ENCODE measurements at places on chromosomes 11 and 22.

DNA sequence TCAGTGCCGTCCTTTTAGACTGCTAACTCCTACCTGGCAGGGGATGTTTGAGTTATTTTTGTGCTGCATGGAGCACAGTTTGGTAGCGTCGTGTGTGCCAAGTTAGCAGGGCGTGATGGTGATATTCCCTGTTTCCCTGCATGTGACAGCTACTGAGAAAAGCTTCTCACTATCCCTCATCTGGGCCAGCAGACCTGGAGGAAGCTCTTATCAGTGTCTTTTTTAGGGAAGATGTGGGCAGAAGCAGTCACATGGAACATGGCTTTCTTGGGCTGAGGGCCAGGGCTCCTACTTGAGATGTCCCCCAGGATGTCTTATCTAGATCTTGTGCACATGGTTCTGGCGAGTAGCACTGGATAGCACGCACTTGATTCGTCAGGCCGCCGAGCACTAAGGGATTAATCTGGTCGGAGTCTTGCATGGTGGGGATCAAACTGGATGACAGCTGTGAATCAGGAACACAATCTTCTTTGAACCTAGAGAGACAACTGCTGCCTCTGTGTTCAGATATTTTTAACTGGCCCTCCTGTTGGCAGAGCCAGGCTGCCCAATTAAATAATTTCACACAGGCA is 33.8 kb downstream of the TECTA start:
- no peak for DNase-seq

DNA sequence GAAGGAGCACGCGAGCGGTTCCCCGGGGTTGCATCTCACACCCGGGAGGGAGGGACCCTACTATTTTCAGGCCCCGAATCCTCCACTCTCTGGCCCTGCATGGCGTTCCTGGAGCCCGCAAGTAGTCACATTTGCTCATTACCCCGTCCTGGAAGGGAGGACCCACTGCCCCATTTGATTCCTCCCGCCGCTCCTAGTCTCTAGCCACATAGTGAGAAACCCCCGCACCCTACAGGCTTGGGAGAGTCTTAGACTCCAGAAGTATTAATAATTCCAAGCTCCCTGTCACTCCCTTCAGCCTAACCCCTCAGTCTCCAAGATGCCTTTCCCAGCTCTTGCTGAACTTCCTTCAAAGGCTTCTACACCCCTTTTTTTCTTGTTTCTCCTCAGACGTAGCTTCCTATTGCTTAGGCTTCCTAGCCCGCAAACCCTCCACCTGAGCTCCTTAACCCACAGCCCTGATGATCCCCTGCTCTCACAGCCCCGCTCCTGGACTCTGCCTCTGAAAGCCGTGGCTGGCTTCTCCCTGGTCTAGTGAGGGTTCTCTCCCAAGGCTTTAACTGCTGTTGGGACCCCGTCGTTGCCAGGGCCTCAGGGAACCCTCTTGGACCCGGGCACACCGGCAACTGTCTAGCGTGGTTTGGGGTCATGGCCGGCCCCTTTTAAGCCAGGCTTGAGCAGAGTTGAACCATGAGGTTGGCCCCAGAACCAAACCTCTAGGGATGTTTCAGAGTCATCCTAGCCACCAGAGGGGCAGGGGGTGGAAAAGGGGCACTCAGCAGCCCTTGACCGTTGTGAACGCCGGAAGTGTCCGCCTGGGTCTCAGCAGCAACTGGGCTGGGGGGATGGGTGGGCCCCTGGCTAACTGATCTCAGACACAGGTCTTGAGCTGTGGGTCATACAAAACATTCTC is 862 bp downstream of the GGA1 start:
- no peak for DNase-seq

GRCh38 chr11:80107415-80107814 is 666.6 kb upstream of the TENM4 start:
- DNase-seq, result no peak

- DNase-seq, result no peak
These were observed at the start of gene CYB5R2 for GRCh38 chr11:7672960-7673723. TSS of gene CYB5R2 (minus strand) at chr11:7673500. CDS start at chr11:7672825, 675 bp downstream.

DNA sequence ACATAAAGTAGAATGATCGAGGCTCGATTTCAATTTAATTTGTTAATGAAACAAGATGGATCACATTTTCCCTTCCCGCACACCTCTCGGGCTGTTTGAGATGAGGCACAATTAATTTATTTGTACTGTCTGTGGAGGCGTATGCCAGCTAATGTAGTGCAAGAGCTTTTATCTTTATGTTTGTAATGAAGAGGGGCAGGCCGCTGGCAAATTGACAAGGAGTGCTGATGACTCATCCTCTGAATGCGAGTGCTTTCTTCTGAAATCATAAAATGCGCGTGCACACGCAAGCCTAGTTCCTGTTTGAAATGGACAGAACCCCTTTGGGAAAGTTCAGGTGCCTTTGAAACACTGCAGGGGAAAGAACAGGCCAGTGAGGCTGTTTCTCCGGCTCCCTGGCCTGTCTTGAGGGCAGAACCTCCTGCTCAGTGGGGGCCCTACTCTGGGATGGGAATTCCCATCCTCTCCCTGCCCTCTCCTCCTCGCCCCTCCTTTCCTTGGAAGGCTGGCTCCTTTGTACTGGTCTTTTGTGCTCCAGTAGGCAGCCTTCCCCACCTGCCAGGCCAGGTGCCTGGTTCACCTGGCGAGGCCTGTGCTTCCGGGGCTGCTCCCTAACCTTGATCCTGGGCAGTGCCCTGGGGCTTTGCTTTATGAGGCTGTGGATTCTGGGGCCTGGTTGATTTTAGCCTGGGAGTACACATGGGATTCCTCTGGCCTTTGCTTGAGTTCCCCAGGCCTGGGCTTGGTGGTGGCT is 50.3 kb downstream of the TEAD1 start:
- no peak for DNase-seq

- no peak for DNase-seq
These were observed 59.2 kb downstream of the MYO7A start for GRCh38 chr11:77187111-77187750.

- DNase-seq, result no peak
These were observed 14.6 kb downstream of the FAM118A start for GRCh38 chr22:45324311-45324711.

- DNase-seq, result no peak
These were observed 200.6 kb downstream of the CEP164 start for GRCh38 chr11:117528097-117528721.

DNA sequence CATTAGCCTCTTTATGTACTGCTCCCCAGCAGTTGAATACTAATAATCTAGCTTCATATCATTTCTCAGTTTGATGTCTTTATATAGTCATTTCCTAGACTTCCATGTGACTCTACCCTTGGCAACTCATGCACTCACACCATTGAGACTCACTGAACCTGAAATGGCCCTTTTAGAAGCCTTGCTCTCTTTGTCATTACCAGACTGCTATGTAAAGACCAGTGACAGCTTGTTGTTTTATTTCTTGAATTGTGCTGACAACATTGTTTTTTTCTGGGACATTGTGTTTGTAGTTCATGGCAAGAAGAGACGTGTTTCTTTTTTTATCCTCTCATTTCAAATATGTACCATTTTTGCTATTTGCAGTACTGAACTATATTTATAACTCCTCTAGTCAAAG is 256.5 kb downstream of the CNTN5 start:
- no peak for DNase-seq

GRCh38 chr11:67262731-67263675 is 3.3 kb upstream of the GRK2 start:
- DNase-seq, result no peak

- no peak for DNase-seq
These were observed 1151.2 kb upstream of the CCDC90B start for GRCh38 chr11:84437071-84437980.

GRCh38 chr11:110472858-110473257 is 43.1 kb downstream of the FDX1 start:
- DNase-seq, result no peak

GRCh38 chr11:65743681-65744025 is 23.1 kb upstream of the RNASEH2C start:
- no peak for DNase-seq

- no peak for DNase-seq
These were observed 9.0 kb upstream of the ME3 start for GRCh38 chr11:86681483-86681756.

DNA sequence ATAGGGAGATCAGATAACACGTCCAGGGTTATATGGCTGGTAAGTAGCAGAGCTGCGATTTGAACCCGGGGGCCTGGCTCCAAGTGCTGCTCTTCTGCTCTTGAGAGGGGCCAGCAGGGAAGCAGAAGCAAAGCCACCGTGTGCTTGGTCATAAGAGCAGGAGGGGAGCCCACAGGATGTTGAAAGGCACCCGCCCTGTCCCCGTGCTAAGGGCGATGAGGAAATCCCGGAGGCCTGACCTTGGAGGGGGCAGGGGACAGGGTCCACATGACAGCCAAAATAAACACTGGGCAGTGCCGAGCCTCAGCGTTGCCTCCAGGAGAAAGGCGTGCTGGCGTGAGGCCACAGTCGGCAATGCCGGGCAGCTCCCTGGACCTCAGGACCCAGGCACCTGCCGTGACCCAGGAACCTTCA is 28.8 kb downstream of the TOM1 start:
- DNase-seq, result no peak

DNA sequence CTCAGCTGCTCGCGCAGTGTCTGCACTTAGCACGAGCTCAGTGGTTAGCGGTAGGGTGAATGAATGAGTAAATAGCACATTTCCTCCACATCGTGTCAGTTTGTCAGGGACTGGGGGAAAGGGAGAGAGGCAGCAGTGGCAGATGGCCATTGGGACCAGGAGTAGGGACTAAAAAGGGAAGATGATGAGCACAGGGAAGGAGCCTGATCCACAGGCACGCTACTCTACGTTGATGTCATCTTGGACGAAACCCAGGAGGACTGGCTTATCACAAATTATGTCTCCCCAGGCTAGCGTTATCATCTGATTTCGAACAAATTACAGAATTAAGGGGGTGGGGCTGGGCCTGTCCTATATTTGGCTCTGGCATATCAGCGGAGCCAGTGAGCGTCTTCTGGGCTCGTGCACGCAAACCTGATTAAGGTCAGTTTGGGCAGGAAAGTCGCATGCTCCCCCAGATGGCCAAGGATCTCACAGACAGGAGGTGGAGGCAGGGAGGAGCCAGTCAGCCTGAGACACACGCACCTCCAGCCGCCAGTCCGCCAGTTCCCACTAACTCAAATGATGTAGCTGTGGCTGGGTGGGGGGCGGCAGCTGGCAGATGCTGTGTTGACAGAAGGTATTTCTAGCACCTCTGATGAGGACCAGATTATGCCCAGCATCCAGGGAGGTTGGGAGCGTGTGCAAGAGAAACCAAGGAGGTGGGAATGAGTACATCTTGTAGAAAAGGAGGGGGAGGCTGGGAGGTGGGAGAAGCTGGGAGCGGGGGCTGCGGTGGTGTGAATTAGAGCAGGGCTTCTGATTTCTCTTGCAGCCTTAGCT is 97.4 kb upstream of the PRDM11 start:
- no peak for DNase-seq

DNA sequence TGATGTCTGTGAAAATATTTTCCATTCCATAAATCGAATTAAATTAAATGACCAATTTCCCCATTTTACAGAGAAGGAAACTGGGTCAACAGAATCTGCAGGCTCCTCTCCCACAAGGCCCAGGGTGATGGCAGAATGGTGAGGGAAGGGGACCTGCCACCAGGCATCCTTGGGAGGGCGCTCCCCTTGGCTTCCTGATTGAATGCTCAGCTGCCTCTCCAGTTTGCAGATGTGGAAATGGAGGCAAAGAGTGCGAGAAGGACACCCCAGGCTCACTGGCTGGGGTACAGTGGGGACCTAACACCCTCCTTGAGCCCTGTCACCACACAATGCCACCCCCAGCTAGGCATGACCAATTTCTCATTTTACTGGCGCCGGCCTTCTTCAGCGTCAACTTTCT is 28.5 kb upstream of the CSNK1E start:
- DNase-seq, result no peak

DNA sequence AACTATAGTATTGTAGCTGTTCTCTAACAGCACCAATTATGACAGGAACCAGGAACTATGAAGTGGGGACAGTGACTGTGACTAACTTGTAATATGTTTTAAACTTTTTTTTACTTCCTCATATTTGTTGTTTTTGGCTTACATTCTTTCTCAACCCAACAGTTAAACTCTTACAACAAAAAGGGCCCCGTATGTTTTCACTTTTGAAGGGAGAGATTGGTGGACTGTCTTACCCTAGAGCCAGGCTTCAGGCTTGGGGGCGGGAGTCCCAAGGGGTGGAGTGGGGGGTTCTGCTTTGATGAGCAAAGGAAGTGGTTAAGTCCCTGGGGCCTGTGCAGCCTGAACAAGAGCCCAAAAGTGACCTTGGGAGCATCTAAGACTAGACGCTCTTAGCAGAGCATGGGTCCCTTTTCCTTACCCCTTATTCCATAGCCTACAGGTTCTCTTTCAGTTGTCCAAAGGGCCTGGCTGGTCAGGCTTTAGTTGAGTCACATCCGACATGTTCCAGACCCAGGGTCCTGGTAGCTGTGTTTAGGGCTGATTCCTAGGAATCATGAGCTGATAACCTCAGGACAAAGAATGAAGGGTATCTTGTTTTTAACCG is 38.8 kb downstream of the STIM1 start:
- no peak for DNase-seq

DNA sequence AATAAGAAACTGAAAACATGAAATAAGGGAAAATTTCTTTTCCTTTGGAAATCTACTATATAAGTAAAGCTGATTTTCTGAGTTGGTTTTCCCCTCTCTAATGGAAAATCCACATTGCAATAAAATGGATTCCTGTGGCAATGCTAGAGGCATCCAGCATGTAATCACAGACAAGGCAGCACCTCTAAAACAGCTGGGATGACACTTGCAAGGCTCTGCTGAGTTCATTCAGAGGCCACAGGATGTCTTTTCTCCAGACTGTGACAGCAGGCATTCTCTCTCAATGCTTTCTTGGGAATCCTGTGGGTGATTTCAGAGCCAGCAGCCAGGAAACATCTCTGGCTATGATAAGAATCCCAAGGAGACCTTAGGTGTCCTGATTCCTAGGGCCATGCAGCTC is 201.3 kb upstream of the BLID start:
- DNase-seq, result no peak

GRCh38 chr22:39316440-39317083 is 2.9 kb downstream of the RPL3 start:
- DNase-seq, result peak; percentile 56

DNA sequence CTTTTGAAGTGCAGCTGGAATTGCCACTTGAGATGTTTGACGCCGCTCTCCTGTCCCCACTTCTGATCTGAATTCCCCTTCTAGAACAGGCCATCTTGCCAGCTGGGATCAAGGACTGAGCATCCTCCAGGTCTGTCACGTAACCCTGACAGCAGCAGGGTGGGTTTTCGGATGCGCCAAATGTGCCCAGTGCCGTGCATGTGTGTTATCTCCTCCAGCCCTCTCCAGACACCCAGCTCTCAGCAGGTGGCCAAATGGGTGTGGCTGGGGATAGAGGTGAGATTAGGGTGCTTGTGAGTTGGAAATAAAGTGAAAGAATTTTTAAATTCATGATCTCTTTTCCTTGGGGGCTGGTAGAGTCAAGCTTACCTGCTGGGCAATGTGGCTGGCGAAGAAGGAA is 3.3 kb downstream of the OSBP2 start:
- DNase-seq, result no peak

DNA sequence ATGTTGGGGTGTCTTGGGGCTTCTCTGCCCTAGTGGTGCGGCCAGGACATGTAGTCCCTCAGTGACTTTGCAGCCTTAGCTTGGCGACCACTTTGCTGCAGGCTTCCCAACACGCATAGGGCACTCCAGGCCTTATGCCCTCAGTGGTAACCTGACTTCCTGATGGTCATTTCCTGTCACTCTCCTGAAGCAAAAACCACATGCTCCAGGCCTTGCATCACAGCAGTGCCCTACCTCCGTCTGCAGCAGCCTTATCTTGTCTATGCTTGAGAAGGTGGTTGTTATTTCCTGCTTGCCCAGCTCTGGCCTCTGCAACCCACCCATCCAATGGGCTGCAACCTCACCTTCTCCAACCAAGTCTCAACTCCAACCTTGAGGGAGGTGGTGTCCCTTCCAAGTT is 33.4 kb upstream of the PISD start:
- DNase-seq, result no peak

Data from stimulated activated CD4-positive, alpha-beta T cell treated with anti-CD3 and anti-CD28 coated beads, Interleukin-1b, Interleukin-23, amount 100 ng/mL, for 1 hour (primary cell).